Neural progenitor cell (in vitro differentiated cells): ENCODE measurements at places on chromosomes 3 and 15. TPM values are rescaled to one million over a fixed set of nuclear protein-coding genes. Genes with fewer than 3 reads are reported as not detected.

GRCh38 chr15:87609474-87609873 lies 647.1 kb downstream of the NTRK3 start:
- no peak overlapping the region for H3K27ac ChIP-seq
- no peaks in the 10 kb centered on the region for H3K4me1 ChIP-seq
- no peaks in the 10 kb centered on the region for H3K36me3 ChIP-seq
- no peaks in the 10 kb centered on the region for H3K27me3 ChIP-seq
- no peak overlapping the region for H3K4me3 ChIP-seq
- DNase-seq, result no peak

- peak; percentile 97 for DNase-seq
- peak overlapping the region; percentile 96 for H3K27ac ChIP-seq
- H3K27me3 ChIP-seq, result no peaks in the 10 kb centered on the region
- peak overlapping the region; percentile 98 for H3K4me3 ChIP-seq
Measured at GRCh38 chr3:181710345-181711291, 1.1 kb upstream of the SOX2 start.

DNA sequence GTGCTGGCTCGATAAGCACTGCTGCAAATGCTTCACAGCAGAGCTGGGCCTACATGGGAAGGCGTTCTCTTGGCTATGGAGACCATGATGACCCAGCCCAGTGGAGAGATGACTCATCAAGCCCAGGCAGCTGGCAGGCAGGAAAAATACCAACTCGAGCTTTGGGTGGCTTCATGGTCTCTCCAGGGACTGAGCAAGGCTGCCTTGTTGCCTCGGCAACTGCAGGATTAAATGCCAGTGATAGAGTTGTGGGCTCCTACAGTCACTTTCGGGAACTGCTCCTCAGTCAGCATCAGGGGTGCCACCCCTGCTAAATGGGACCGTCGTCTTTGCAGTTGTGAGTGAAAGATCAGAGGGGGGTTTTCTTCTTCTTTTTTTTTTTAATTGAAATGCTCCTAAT lies 54.6 kb upstream of the MYZAP start:
- peaks cover 23% of the 10 kb centered on the region for H3K4me1 ChIP-seq
- peak; percentile 70 for DNase-seq
- no peak overlapping the region for H3K27ac ChIP-seq
- no peaks in the 10 kb centered on the region for H3K27me3 ChIP-seq

DNA sequence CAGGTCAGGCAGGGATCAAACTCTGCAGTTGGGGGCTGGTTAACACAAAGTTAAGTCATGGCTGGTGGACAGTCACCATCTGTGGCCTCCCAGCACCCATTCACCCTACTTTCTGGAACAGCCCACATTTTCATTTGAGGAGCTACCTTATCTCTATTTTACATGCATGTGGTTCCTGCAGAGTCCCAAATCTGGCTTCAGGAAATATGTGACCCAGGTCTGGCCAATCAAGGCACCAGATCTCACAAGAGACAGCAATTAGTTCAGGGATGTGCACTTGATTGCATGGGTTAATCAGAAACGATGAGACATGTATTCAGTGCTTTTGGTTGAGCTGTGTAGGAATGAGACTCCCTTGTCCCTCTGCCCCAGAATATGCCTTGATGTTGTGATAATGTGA lies 170.9 kb downstream of the NR2F2 start:
- H3K27me3 ChIP-seq, result no peaks in the 10 kb centered on the region
- H3K4me3 ChIP-seq, result no peak overlapping the region
- no peak for DNase-seq
- H3K36me3 ChIP-seq, result no peaks in the 10 kb centered on the region

DNA sequence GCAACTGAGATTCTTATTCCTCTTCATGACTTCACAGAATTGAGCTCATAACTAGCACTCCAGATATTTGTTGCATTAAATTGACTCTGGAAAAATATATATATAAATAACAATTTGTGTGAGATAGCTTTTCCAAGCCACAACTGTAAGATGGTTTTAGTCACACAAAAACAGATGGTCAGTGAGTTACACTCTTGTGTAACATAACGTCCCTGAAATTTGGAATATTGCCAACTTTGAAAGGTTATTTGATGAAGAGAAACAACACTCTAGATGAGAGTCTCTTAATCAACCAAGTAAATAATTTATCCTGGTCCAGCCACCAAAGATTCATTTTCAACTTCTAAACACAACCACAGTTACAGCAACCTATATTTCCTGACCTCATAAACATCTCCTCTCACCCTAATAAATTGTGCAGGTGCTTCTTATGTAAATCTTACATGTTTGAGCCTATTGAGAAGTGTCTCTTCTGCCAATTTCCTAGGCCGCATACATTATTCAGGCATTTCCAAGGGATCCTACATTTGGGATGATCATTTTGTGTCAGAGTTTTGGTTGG lies 84.9 kb upstream of the ACP3 start:
- no peaks in the 10 kb centered on the region for H3K27me3 ChIP-seq
- no peaks in the 10 kb centered on the region for H3K4me1 ChIP-seq
- H3K4me3 ChIP-seq, result no peak overlapping the region
- H3K36me3 ChIP-seq, result no peaks in the 10 kb centered on the region
- no peak overlapping the region for H3K27ac ChIP-seq

DNA sequence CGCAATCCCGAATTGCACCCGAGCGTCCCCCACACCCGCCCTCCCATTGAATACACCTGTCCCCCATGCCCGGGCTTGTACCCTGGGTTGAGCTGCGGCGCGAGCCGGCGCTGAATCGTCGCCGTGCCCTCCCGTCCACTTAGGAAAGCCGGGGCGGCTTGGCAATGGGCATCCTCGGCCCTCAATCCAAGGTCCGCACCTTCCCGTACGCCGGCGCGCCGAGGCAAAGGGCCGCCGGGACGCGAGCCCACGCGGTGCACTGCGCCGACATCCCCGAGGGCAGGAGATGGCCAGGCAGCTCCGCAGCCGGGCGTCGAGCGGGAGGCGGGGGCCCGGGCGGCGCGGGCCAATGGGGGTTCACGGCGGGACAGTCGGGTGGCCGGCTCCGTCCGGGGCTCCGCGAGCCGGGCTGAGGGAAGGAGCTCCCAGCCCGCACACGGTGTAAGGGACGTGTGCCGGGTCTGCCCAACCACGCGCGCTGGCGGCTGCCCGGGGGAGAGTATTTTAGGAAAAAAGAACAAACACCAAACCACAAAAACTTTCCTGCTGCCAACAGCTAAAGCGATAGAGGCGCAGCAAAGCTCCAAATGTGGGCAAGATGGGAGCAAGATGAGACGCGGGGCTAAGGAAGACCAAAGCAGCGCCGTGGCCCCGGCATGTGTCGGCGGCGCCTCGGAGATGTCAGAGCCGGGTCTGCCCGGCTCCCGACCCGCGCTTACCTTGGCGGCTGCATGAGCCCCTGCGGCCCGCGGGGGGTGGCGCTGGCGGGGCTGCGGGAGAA lies 621 bp downstream of the RGMA start:
- H3K4me1 ChIP-seq, result peaks cover 52% of the 10 kb centered on the region
- peak; percentile 84 for DNase-seq
- H3K27me3 ChIP-seq, result no peaks in the 10 kb centered on the region
- H3K36me3 ChIP-seq, result no peaks in the 10 kb centered on the region

GRCh38 chr3:176920766-176921160 lies 276.5 kb downstream of the TBL1XR1 start:
- H3K4me1 ChIP-seq, result no peaks in the 10 kb centered on the region
- H3K27ac ChIP-seq, result no peak overlapping the region
- H3K27me3 ChIP-seq, result no peaks in the 10 kb centered on the region
- DNase-seq, result no peak

DNA sequence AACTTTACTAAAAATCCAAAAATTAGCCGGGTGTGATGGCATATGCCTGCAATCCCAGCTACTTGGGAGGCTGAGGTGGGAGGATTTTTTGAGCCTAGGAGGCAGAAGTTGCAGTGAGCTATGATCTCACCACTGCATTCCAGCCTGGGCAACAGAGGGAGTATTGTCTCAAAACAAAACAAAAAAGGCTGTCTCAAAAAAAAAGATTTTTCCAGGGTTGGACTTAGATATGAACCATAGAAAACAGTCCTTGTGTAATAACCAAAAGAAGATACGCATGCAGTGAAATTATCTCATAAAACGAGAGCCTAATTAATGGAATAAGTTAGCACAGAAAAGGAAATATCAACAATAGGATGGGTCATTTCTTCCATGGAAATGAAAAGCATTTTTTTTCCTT lies 320.4 kb upstream of the RASGRP1 start:
- H3K27ac ChIP-seq, result no peak overlapping the region
- H3K36me3 ChIP-seq, result no peaks in the 10 kb centered on the region
- H3K4me3 ChIP-seq, result no peak overlapping the region
- DNase-seq, result no peak
- no peaks in the 10 kb centered on the region for H3K27me3 ChIP-seq

DNA sequence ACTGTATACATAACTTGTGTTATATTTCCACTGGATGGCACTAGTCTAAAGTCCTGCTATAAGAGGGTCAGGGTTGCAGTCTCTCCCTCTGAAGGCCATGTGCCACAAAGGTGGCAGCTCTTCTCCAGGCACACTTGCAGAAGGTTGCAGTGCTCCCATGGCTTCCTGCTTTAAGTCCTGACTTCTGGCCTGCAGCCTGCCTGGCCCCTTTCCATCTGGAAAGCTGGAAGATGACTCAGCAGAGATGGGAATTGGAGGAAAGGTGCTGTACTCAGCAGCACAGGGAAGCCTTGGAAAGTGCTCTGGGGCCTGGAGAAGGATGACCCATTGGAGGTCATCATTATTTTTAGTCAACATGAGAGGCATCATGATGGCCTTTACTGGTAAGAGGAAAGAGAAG lies 40.9 kb upstream of the MRPL3 start:
- no peaks in the 10 kb centered on the region for H3K27me3 ChIP-seq
- DNase-seq, result no peak
- H3K4me3 ChIP-seq, result no peak overlapping the region
- no peaks in the 10 kb centered on the region for H3K4me1 ChIP-seq
- no peaks in the 10 kb centered on the region for H3K36me3 ChIP-seq

- no peak overlapping the region for H3K4me3 ChIP-seq
- no peaks in the 10 kb centered on the region for H3K27me3 ChIP-seq
- no peaks in the 10 kb centered on the region for H3K4me1 ChIP-seq
- H3K27ac ChIP-seq, result no peak overlapping the region
- no peaks in the 10 kb centered on the region for H3K36me3 ChIP-seq
Measured at GRCh38 chr3:126888186-126888760, 94.6 kb upstream of the PLXNA1 start.

Gene SLC22A14
- not detected in 2 replicates for total RNA-seq

Gene MLF1
- 25.4 and 37.0 TPM in 2 replicates for total RNA-seq

Gene STRIT1
- not detected in 2 replicates for total RNA-seq

Gene GRAMD1C
- total RNA-seq, result 10.7 and 12.2 TPM in 2 replicates

Gene DUOX1
- 0.09 and 0.30 TPM in 2 replicates for total RNA-seq

Gene SH3GL3
- total RNA-seq, result 3.8 and 8.2 TPM in 2 replicates

Gene DIS3L
- total RNA-seq, result 37.4 and 53.8 TPM in 2 replicates
